ENCODE measurements at places on chromosomes 2 and 18.

- DNase-seq: no peak
These were observed 929.2 kb downstream of the SLC4A3 start for GRCh38 chr2:220556658-220557057.

DNA sequence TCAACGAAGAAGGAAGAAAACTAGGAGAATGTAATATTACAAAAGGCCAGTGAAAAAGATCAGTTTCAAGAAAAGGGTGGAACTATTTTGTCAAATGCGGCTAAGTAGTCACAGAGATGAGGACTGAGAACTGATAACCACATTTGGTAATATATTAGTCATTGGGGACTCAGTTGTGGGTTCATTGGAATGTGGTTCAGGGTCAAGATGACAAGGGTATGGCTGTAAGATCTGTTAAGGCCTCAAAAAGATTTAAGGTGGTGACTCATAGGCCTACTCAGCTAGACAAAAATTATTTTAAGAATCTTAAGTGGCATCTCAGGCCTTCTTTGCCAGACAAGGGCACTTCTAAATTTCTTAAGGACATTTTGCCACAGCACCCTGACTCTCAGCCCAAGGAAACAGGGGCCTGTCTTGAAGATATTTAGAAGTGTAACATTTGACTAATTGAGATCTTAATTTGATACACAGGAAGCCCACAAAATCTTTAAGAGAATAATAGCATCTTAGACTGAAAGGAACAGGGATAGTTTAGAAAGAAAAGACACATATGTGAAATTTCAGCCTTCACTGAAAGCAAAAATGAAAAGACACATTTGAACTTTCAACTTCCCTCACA is 81.3 kb downstream of the STRADB start:
- no peak for DNase-seq

DNA sequence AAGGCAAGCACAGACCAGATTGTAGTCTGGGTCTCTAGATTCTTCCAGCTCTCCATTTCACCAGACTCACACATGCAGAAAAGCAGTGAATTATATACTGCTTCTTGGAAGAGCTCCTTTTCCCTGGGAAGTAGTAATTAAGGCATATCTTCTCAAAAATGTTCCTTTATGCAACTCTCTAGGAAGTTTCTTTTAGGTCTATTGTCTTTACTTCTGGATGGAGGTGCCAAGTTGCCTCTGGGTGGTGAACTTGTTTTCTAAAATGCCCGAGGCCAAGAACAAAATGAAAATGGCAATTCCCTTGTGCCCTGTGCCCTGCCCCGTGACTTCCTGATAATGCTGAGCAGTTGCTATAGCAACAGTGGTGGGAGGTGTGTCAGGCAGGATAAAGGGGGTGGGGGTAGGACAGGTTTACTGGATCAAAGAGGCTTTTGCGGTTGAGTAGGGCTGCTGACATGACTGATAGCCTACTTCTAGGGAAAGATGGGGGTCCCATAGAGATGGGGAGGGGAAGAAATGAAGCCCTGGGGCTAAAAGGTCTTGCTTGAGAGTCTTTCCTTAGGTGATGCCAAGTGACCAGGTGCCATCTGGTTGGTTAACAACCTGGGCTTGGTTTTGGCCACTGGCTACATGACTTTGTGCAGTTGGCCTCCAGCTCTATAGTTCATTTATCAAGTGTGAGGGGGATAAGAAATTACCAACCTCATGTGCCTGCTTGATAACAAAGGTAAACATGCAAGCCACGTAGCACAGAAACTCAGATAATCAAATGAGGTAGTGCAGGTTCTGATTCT is 11.8 kb downstream of the IGFBP2 start:
- DNase-seq: peak; percentile 43

DNA sequence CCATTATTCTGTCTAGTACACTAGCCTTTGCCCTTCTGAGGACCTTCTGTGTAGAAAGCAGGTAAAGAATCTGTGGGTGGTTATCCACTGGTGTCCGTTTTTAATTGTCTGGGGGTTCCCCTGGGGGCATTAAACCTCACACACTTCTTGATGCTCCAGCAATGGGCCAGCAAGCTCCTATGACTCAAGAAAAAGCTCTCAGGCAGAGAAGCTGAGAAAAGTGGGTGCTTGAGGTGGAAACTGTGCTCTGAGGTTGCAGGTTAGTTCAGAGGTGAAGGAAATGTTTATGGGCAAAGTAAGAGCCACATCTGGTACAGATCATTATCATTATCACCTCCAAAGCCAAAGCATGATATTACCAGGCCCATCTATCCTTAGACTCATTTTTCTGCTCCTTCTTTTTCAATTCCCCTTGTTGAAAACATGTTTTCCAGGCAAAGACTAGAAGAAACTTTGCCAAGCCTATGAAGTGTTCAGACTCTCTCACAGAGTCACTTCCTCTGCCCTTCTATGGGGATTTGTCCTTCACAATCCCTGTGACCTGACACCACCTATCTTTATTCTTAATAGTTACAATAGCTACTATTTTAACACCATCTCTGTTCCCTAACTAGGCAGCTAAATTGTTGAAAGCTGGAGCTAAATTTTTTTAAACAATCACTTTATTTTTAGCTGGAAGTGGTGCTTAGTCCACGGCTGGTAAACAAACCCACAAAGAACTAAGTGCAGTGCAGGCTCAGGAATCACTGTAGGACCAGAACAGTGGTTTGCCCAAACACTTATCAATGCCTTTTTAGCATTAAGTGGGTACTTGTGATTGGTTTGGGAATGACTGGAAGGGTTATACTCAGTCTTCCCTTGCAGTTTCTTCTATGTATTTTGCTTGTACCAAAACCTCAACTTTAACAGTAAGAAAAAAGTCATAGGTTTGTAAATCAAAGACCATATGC is 512.8 kb upstream of the POU3F3 start:
- no peak for DNase-seq

DNA sequence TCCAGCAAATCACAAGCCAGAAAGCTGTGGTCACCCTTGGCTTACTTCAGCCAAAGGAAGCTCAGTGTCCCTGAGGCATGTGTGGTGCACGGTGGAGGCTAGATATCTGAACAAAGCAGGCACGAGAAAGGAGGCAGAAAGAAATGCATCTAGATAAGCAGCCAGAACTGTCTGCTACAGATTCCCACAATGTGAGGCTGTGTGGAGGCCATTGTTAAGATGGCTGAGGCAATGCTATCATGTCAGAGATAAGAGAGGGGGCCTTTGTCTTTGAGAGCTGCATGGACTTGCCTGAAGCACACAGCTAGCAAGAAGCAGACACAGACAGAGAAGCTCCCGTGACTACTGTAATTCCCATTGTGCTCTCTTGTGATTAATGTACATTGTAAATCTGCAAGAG is 110.5 kb upstream of the LYPD6 start:
- no peak for DNase-seq

DNA sequence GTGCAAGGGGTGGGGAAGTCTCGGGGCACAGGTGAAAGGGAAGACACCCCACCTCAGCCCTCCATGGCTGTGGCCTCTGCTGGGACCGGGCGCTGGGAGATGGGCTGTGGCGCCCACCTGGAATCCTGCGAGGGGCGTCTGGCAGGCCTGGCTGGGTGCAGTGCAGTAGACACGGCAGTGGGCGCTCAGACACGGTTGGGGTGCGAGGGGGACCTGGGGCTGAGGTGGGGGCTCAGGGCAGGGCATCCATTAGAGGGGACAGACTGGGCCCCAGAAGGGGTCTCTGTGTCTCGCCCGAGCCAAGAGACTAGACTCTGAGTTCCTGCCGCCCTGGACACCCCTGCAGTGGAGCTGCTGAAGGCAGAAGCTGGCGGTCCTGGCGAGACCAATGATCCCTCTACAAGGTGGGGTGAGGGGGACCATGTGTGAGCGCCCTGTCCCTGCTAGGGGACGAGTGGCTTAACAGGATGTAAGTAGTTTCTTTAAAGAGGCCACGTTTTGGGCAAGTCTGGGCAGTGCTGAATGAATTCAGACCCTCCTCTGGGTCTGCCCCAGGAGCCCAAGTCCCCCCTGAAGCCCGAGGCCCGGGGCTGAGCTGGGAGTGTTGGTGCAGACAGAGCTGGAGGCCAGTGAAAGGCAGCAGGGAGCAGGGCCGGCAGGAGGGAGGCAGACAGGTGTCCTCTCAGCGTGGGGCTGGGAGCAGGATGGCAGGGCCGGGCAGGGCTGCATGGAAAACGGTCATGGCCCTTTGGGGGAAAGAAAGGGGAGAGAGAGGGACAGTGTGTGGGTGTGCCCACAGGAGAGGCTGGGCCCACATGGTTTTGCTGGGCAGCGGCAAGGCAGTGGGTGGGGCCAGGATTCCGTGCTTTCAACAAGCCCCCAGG is 57.2 kb downstream of the HS6ST1 start:
- DNase-seq: no peak

- no peak for DNase-seq
These were observed 17.8 kb downstream of the OTOF start for GRCh38 chr2:26459991-26460612.

- DNase-seq: no peak
These were observed 157.4 kb downstream of the LTBP1 start for GRCh38 chr2:33104052-33104623.

DNA sequence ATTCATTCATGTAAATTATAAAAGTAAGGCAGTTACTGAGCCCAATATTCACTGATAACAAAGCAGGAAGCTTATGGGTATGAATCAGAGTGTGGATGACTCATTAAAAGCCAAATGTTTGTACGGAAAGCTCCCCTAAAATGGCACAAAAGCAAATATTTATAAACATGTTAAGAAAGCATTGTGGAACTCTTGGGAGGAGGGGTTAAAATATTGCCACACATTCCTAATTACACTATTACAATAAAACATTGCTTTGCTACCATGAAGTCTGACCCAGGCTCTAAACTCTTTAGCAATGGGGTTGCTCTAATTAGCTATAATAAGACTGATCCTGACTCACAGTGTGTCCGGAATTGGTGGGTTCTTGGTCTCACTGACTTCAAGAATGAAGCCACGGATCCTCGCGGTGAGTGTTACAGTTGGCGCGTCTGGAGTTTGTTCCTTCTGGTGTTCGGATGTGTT is 110.9 kb downstream of the NAB1 start:
- no peak for DNase-seq

GRCh38 chr2:124586210-124586609 is 561.1 kb downstream of the CNTNAP5 start:
- DNase-seq: no peak

- no peak for DNase-seq
These were observed 54.5 kb downstream of the C18orf63 start for GRCh38 chr18:74370115-74370514.

GRCh38 chr2:100683231-100683630 is 120.4 kb downstream of the PDCL3 start:
- no peak for DNase-seq

DNA sequence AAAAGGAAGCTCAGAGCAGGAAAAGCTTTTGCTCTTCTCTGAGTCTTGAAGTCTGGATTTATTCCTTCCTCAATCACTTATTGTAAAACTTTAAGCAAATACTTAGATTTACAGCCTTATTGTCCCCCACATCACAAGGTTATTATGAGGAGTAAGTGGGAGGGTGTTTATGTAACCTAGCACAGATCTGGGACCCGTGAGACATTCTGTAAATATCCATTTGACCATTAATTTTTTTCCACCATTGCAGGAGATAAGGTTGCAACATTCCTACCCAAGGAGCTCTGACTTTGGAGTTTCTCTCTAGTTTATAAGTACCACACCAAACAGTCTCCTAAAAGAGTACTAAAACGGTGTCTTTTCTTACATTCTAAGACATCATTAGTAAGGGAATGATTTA is 52.1 kb upstream of the CTIF start:
- no peak for DNase-seq

DNA sequence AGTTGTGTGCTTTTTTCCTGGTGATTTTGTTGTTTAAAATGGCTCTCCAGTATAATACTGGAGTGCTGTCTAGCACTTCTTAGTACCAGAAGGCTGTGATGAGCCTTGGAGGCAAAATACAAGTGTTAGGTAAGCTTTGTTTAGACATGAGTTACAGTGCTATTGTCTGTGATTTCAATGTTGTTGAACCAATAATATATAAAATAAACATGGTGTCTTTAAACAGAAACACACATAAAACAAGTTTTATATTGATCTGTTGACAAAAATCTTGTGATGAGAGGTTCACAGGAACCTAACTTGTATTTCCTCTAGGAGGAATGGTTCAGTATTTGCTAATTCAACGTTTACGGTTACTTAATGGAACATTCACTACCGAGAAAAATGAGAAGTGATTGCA is 5.0 kb upstream of the FAM171B start:
- DNase-seq: no peak

- DNase-seq: peak; percentile 25
These were observed 804.4 kb upstream of the CELF4 start for GRCh38 chr18:38369772-38370690.

GRCh38 chr2:40488927-40489677 is 37.2 kb upstream of the SLC8A1 start:
- no peak for DNase-seq

DNA sequence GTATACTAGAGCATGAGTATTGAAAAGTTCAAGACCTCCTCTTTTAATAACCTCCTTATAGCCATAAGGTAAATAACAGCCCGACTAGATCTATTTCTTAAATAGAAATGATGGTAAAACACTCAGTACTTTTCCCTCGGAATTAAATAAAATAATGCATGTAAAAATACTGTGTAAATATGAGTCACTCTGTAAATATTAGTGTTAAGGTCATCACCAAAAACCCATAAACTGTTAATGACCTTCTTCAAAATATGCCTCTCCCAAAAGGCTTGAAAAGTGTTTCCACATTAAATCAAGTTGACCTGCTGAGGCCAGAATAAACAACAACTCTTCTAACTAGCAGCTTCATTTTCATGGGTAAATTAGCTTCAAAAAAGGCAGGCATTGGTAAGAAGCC is 25.3 kb upstream of the BZW1 start:
- DNase-seq: no peak

- no peak for DNase-seq
These were observed 89.8 kb downstream of the MRO start for GRCh38 chr18:50729986-50730385.

DNA sequence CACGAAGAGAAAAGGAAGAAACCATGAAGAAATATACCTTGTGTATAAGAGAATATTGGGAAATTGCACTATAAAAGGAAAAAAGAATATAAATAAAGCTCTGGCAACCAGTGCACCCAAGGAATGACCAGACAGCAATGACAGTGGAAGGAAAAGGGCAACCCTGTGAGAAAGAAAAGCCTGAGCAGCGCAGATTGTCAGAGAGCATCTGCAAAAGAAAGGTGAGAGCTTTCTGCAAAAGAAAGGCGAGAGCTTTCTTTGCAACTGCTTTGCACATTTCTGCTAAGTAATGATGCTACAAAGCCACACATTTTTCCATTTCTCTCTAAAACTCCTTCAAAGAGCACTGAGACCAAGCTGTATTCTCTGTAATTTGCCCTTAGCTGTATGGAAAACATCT is 83.6 kb downstream of the CTNNA2 start:
- no peak for DNase-seq

DNA sequence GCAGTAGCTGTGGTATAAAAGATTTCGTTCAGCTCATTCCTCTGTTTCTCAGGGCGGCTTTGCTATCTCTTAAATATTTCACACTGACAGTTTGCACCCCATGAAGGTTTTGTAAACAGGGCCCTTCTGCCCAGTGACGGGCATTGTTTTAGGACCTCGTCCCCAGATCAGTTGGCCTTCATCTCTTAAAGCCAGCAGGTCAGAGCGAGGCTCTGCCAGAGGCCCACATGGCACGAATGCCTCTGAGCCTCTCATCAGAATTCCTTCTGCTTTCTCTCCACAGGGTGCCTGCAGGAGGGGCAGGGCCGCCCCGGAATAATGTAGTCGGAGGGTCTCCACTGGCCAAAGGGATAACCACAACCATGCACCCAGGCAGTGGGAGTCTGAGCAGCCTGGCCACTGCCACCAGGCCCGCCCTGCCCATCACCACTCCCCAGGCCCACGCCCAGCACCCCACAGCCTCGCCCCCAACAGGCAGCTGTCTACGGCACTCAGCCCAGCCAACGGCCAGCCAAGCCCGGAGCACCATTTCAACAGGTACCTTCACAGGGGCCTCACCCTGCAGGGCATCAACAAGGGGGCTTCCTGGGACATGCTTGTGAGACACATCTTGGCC is 177.0 kb downstream of the SEPTIN10 start:
- no peak for DNase-seq
